Retina (tissue), 1 donor: ENCODE measurements at places on chromosomes 5 and 9.

- DNase-seq: no peak
Measured at GRCh38 chr9:35515766-35516165, 25.9 kb downstream of the RUSC2 start.

DNA sequence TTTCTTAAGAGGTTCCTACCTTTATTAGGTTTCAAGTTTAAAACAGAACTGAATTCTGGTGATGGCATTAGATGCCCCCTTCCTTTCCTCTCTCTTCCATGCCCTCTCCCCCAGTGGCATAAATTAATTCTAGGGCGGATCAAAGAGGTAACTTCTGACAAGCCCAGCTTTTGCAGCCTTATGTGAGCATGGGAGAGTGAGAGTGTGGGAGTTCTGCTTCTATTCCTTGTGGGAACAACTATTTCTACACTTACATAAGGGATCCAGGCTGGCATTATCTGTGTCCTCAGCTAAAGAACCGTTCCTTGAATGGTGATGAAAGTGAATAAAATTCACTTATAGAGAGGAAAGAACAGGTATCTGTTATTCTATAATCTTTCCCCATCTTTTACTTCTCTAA, 437.6 kb downstream of the KIF4B start:
- no peak for DNase-seq

GRCh38 chr5:36756848-36757247, 119.7 kb upstream of the NIPBL start:
- no peak for DNase-seq

GRCh38 chr5:28558196-28558595, 1519.8 kb upstream of the CDH9 start:
- DNase-seq: no peak

- no peak for DNase-seq
Measured at GRCh38 chr9:7520396-7520795, 279.2 kb downstream of the DMAC1 start.

DNA sequence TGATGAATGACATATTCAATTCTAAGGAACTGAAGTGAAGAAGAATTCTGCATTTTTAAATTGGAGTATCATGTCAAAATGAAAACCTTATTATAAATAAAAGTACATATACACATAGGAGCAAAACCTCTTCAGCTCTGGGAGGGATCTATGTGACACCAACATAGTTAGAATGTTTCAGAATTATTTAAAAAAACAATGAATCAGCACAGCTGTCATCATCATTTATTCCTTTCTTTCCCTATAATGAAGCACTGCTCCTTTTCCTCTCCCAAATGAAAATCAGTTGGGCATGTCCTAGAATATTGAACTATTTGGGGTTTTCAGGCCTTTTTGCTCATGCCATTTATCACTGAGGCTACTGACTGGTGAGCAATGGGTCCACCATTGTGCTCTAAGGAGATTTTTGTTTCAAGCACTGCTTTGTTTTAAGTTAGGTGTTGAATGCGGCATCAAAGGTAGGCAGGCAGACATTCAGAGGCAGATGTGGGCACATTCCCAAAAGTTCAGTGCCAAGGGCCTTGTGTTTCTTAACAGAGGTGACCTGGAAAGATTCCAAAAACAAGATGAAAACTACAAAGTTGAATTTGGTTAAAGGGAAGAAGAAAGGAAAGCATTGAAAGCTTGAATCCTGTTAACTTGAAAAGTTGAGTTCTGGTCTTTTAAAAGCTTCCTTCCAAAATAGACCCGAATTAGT, 126.4 kb upstream of the ADAMTSL1 start:
- no peak for DNase-seq
